ENCODE measurements at places on chromosomes 6 and 20.

- no peak for DNase-seq
Measured at GRCh38 chr6:149273318-149273717, 44.2 kb upstream of the TAB2 start.

GRCh38 chr20:32514760-32515159 lies 70.4 kb downstream of the NOL4L start:
- DNase-seq: no peak

DNA sequence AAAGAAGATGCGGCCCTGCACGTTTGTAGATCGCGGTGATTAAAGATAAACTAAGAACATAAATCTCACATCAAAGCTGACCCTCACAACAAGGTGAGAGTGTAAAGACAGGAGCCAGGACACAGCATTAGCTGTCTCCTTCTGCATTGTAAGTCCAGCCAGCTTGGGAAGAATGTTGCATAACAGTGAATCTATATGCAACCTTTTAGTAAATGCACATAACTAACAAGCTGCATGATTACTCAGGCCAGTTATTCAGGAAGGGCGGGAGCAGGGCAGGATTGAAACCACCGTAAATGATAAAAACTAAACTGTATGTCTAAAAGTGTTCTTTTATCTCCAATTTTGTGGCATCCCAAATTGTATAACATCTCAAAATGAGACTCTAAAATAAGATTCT lies 57.1 kb downstream of the POPDC3 start:
- DNase-seq: no peak

DNA sequence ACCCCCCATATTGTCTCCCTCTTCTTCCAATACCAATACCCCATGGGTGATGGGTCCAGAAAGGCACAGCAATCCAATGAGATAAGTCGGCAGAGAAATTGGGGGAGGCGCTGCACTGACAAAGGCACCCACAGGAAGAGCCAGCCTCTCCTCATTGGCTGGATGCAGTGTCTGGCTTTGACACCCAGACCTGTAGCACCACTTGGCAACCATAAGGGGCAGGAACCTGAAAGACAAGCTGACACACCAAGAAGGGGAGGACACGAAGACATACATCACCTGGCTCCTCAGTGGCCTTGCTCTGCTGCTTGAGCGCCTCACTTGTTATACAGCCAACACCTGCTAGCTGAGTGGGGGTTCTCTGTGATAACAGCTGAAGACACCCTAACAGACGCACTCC lies 19.4 kb upstream of the SLC4A11 start:
- no peak for DNase-seq

DNA sequence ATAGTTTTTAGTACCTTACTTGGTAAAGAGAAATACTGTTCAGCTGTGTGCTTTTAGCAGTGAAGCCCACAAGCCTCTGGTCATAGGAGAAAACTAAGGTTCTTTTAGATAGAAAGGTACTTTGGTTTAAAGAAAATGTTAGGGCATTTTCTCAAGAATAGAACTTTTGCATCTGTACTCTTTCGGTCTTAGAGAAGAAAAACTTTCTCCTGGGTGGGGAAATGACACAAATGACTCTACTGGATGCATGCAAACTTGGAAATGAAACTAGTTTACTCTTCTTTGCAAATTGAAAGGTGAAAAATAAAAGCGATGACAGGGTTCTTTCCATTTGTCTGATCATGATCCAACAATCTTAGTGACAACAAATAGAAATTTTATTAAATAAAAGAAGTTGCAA lies 2.1 kb upstream of the TMEM217 start:
- no peak for DNase-seq

Data from activated gamma-delta T cell treated with anti-CD3 and anti-CD28 coated beads, Interleukin-2, amount 50 U/mL, for 16 hours (primary cell).